ENCODE measurements at places on chromosomes 5 and 9.

GRCh38 chr9:110278080-110278707 is 21.9 kb upstream of the TXN start:
- DNase-seq: no peak

GRCh38 chr5:67199859-67200258 is 3.3 kb upstream of the CD180 start:
- no peak for DNase-seq

- no peak for DNase-seq
Measured at GRCh38 chr9:93698140-93698908, 121.9 kb downstream of the PHF2 start.

DNA sequence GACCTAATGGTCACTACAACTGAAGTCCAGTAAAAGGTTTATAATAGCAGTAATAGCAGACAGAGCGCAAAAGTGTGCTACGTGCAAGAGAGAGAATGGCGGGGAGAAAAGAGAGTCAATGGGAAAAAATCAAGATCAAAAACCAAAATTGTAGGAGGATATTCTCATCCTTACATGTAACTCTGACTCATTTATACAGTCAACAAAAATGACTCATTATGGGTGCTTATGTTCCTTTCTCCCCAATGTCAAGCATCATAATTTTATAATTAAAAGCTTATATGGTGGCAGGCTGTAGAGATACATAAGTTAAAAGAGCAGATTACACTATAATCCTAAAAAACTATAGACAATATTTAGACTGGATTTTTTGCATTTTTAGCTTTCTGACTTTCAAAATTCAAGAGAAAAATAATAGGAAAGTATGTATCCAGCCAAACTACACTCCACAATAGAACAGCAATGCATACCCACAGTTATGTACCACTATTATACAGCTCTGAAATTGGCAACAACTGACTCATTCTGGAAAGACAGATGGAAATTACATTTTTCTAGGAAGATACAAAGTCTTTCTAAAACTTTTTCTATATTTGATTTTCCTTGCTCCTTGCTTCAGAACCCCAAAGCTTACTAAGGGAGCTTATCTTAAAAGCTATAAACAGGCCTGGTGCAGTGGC is 78.4 kb downstream of the PLPP1 start:
- no peak for DNase-seq

DNA sequence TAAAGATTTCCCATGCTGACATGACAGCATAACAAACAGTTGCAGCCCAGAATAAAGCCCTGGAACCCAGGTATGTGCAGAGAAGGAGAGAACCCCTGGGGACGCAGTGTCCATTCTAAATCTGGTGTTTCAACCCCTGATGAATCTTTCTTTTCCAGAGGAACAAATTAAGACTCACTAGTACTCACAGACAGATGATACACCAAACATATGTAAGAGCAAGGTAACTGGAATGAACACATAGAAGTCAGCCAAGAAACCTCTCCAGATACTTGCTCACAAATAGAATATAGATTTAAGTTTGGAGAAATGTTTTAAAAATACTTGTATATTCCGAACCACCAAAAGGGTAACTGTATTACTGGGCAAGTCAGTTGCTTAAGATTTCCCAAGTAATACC is 130.8 kb upstream of the OTULINL start:
- DNase-seq: no peak

- no peak for DNase-seq
Measured at GRCh38 chr5:174735498-174736330, 11.3 kb downstream of the MSX2 start.

DNA sequence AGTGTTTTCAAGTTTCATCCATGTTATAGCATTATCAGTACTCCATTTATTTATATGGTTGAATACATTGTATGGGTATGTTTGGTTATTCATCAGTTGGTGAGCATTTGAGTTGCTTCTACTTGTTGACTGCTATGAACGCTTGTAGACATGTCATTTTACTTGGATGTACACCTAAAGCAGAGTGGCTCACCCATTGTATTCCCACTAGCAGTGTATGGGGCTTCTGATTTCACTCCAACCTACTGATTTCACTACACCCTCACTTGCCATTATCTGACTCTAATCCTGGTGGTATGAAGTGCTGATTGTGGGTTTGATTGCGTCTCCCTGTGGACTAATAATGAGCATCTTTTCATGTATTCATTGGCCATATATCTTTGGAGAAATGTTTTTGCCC is 9.5 kb downstream of the NPM1 start:
- DNase-seq: no peak

DNA sequence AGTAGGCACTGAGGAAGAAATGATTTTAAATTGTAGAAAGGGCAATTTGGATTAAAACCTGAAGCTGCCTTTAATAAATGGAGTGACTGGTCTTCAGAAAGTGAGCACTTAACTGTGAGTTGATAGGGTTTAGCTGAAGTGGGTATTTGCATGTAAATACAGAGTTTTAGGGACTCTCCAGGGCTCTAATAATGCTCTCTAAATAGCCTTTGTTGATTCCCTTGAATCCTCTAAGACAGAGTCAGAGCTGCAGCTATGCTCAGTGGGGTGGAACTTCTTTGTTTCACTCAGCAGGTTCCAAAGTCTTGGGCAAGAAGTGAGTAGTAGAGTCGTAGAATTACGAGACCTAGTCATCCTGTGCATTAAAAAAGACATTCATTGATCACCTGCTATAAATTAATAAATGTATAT is 21.4 kb downstream of the GLRA1 start:
- no peak for DNase-seq

DNA sequence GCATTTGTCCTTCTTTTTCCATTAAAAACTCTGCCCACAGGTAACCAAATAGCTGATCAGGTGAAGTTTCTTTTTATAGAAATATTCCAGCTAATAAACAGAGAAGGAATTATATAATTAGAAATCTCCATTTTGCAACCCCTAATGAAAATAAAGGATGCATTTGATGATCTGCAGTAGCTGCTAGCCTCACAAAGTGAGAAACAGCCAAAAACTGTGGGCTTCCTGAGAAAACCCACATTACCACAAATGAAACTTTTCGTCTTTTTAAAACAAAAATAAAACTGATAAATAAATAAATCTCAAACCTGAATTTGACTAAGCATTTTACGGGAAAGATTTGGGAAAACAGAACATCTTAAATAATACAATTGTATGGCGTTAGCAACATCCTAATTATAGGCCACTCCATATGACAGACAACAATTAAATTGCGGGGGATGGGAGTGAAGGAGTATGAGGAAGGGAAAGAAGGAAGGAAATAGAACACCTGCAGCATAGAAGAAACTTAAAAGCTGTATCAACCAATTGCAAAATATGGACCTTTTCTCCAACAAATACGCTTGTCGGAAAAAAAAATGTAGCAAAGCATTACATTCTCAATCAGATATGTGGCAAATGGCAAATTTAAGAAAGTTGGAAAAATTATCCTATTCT is 283.0 kb upstream of the ITGA1 start:
- no peak for DNase-seq

- no peak for DNase-seq
Measured at GRCh38 chr5:34452170-34452828, 203.8 kb upstream of the RAI14 start.

GRCh38 chr9:84542554-84542953 is 127.0 kb upstream of the NTRK2 start:
- DNase-seq: no peak
